Stimulated activated CD8-positive, alpha-beta memory T cell treated with anti-CD3 and anti-CD28 coated beads, Interleukin-4, amount 100 ng/mL, for 4 hours (primary cell): ENCODE measurements at places on chromosomes 5 and 9.

- DNase-seq: peak; percentile 1
Measured at GRCh38 chr9:893843-894420, 52.4 kb downstream of the DMRT1 start.

- no peak for DNase-seq
Measured at GRCh38 chr9:137311171-137311985, 9.3 kb upstream of the NRARP start.

DNA sequence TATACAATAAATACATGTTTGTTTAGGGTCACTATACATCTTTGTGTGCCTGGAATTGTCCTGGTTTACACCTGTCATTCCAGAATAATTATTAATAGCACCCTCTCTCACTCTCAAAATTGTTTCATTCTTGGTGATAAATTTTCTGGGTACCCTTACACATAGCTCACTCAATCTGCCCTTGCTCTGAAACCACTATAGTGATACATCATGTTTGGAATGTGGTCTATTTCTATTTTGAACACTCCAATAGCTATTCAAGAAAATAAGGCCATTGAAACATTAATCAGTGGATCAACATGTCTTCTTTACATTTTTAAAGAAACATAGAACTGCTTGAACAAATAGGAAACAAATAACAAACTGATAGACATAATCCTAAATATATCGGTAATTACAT is 158.7 kb downstream of the ARRDC3 start:
- DNase-seq: no peak

GRCh38 chr5:10546186-10546585 is 17.7 kb upstream of the ANKRD33B start:
- no peak for DNase-seq

DNA sequence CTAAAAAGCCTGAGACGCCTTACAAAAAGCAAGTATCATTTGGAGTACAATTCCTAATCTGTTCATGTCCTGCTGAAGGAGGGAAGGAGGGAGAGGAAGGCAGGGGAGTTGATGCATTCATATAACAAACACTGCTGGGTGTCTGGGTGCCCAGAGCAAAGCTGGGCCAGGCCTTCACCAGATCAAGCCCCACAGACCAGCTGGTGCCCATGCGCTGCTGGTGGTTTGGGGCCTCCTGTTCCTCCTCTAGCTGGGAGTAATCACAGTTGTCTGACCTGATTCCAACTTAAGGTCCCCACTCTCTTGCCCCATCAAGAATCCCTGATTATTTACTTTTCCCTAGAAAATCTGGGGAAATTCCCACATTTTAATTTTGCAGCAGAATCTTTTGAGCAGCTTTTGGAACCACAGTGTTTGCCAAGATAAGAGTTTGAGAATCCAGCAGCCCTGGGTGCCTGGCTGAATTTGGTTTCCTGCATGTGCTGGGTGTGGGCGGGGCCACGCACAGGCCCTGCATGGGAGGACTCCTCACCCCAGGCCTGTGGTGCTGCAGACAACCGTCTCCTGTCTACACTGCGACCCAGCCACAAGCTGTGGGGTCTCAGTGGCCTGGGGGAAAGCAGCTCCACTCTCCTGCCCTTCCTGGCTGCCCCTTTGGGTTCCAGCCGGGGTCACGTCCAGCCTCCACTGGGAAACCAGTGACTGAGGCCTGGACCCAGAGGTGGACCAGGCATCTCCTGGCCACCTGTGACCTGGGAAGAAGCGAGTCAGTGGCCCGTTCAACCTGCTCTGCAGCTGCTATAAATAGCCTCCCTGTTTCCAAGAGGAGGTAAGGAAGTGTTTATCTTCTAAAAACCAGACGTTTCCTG is 47.5 kb downstream of the NEURL1B start:
- no peak for DNase-seq

DNA sequence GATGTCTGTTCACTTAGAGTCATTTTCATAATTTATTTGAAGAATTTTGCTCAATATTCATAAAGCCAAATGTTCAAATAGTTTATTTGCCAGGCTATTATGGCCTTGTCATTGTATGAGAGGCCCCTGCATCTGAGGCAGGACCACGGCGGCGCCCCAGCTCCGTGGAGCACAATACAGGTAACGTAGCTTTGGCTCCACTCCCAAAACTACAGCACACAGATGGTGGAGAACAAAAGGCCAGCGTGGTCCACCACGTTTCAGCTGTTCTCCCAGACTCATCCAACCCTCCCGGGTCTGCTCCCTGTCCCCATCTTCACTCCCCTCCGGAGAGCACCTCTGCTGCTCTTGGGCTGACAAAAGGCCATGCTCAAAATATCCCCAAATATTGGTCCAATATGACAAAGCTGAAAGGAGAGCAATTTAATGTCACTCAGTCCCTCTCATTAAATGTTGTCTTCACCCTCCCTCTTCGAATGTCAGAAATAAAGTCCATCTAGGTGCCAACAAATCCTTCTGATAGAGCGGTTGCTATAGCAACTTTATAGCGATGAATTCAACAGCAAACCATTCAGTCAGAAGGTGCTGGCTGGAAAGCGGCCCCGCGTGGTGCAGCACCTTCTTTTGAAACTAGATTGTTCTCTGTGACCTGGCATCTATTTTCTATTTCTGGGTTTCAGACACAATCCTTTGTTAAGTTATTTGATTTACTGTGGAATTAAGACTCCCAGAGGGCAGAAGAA is 504.3 kb downstream of the ARHGEF28 start:
- no peak for DNase-seq

GRCh38 chr5:176952531-176953193 is 53.5 kb upstream of the HK3 start:
- DNase-seq: no peak

DNA sequence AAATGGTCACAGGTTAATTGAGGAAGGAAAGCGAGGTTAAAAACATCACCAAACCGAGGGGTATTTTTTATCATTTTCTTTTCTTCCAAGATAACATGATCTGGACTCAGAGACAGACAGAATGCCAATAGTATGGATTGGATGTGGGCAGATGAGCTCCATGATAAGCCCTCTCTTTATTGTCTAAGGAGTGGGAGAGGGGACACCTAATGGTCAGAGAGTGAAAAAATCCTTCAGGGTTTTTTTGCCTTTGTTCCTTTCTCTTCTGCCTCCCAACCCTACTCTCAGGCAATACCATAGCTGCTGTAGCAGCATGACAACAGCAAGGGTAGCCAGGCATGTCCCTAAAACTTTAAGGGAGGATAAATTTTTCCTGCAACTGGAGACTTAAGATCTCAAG is 94.7 kb downstream of the DIRAS2 start:
- DNase-seq: no peak

DNA sequence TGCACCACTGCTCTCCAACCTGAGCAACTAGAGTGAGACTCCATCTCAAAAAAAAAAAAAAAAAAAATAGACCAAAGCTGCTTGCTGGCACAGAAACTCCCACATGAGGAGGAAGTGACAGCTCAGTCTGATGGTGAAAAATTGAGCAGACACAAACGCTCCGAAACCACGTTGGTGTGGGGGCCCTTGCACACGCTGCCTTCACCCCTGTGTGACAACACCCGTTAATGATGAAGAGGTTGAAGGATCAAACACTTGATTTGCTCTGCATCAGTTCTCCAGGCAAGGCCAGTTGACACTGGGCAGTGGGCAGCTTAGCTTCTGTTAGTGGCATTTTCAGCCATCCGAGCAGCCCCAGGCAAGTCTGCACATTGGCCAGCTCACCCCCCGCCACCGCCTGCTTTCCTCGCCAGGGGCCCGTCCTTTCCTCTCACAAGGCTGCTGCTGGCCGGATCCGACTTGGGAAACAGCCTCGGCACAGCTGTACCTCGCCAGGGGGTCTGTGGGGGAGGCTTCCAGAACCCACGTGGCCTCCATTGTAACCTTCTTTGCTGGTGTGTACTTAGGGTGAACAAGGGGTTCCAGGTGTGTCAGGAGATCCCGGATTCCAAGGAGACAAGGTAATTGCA is 79.8 kb downstream of the COL27A1 start:
- no peak for DNase-seq

DNA sequence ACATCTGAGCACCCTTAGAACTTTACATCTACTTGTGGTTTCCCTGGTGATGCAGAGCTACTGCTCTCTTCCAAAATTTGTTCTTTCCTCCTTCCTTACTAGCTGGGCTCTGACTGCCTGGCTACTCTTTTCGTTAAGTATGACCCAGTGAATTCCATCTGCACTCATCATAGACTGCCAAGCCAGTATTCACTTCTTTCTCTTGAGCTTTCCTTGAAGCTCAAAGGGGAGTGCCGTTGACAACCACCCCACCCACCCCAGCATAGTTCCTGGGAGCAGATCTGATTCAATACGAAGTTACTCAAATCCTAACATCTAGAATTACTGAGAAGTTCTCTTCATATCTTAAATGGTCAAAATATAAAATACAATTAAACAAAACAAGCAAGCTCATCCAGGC is 190.5 kb downstream of the ADAMTS12 start:
- no peak for DNase-seq

DNA sequence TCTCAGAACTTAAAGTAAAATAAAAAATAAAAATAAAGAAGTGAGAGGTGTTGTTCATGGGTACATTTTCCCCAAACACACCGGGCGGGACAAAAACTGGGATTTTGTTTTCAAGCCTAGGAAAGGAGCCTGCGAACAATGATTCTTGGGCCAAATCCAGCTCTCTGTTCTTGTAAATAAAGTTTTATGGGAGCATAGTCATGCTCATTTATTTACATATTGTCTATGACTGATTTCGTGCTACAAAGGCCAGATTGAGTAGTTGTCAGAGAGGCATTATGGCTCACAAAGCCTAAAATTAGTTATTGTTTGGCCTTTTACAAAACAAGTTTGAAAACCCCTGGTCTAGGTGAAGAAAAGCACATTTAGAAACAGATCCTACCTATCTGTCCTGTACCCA is 821.0 kb upstream of the GRAMD2B start:
- DNase-seq: no peak

- no peak for DNase-seq
Measured at GRCh38 chr9:108750661-108751215, 105.0 kb downstream of the ACTL7B start.

DNA sequence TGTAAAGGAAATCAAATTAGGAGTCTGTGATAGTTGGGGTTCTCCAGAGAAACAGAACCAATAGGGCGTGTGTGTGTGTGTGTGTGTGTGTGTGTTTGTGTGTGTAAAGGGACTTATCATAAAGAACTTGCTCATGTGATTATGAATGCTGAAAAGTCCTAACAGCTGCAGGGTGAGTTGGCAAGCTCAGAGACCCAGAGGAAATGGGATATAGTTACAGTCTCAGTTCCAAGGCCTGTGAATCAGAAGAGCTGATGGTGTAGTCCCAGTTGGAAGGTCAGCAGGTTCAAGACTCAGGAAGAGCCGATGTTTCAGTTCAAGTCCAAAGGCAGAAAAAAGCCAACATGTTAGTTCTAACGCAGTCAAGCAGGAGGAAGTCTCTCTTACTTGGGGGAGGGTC is 214.2 kb downstream of the ELAVL2 start:
- no peak for DNase-seq

- no peak for DNase-seq
Measured at GRCh38 chr9:6673326-6674025, 27.9 kb upstream of the GLDC start.

DNA sequence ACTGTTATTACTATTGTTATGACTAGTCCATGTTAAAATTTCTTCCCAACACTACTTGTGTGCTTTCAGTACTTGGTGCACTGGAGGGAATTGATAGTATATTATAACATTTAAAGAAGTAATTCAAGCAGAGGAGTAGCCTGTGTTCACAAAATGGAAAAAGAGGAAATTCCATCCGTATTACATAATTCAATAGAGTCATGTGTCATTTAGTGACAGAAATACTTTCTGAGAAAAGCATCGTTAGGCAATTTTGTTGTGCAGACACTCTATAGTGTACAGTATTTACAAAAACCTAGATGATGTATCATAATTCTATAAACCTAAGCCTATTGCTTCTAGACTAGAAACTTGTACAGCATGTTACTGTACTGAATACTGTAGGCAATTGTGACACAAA is 78.3 kb upstream of the PCSK5 start:
- no peak for DNase-seq

DNA sequence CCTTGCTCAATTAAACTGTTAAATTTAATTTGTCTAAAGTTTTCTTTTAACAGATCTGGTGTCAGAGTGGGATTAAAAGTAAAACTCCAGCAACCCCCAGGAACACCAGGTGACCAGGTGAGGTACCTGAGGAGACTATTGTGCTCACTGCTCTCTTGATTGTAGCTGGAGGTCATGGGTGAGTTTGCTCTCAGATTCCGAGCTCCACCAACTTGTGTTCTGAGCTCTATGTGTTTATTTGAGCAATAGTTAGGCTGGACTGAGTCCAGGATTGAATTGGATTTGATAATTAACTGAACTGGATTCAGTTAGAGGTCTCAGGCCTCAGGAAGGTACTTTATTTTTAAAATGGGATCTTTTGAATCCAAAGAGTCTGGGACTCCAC is 17.9 kb upstream of the SCGB3A2 start:
- no peak for DNase-seq

DNA sequence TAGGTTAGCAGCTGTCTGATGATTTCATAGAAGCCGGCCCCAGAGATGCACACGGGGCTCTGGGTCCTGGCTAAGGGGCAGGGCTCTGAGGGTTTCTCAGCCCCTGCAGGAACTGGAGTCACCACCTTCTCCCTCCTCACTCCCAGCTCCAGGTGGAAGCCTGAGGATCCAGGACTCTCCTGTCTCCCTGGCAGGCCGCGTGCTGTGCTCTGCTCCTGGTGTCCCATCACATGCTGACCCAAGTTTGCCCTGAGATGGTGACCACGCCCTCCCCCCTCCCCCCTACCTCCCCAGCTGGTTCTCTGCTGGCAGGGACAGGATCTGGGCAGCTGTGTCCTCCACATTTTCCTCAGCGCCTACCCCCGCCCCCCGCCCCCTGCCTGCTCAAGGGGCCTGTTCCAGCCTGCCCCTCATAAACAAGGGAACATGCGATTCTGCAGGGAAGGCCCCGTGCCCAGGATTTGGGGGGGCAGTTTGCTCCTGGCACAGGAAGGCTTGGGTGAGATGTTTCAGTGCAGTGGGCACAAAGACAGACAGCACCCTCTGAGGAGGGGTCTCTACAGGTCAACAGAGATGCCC is 87.4 kb downstream of the PSD2 start:
- DNase-seq: no peak

- DNase-seq: no peak
Measured at GRCh38 chr5:44535621-44536020, 146.4 kb upstream of the FGF10 start.

GRCh38 chr5:116449458-116449857 is 125.2 kb downstream of the SEMA6A start:
- no peak for DNase-seq

GRCh38 chr5:27608992-27609391 is 570.6 kb upstream of the CDH9 start:
- DNase-seq: no peak
